SJCRH30 (cell line): ENCODE measurements at places on chromosomes 13 and 19.

DNA sequence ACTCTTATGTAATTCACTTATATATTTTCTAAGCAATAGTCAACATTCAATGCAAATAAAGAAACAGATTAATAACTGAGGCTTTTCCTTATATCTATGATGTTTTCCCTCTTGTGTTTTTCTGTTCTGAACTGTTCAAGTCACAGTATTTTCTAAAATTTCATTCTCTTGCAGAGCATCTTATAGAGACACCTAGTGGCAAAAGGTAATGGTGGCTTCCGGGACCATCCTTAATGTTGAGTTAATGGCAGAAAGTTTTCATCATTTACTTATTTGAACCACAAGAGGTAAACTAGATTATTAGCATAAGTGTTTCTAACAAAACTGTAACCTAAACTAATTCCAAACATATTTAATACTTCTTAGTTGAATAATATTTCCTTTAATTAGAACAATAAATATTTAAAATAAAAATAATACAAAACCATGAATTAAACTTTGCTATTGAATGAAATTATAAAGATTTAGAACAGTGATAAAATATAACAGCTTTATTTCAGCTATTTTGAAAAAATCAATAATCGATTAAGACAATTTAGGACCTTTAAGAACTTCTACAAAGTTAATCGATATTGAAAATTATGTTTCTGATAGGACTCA lies 1.7 kb upstream of the SLITRK5 start:
- no peaks in the 10 kb centered on the region for H3K27me3 ChIP-seq
- peak; percentile 22 for DNase-seq
- H3K36me3 ChIP-seq = no peaks in the 10 kb centered on the region
- peaks cover 7% of the 10 kb centered on the region for H3K4me1 ChIP-seq

- no peaks in the 10 kb centered on the region for H3K36me3 ChIP-seq
- DNase-seq = no peak
- no peak overlapping the region for H3K27ac ChIP-seq
These were observed 372.4 kb downstream of the SUCLA2 start for GRCh38 chr13:47628666-47629065.

- no peak overlapping the region for H3K27ac ChIP-seq
- H3K36me3 ChIP-seq = no peaks in the 10 kb centered on the region
- DNase-seq = no peak
- no peaks in the 10 kb centered on the region for H3K4me1 ChIP-seq
- no peak overlapping the region for H3K4me3 ChIP-seq
- 0 out of 2 replicates have a peak, but pooled peaks cover 7% of the 10 kb centered on the region for H3K27me3 ChIP-seq
These were observed 19.0 kb downstream of the CYP2F1 start for GRCh38 chr19:41133260-41133659.

DNA sequence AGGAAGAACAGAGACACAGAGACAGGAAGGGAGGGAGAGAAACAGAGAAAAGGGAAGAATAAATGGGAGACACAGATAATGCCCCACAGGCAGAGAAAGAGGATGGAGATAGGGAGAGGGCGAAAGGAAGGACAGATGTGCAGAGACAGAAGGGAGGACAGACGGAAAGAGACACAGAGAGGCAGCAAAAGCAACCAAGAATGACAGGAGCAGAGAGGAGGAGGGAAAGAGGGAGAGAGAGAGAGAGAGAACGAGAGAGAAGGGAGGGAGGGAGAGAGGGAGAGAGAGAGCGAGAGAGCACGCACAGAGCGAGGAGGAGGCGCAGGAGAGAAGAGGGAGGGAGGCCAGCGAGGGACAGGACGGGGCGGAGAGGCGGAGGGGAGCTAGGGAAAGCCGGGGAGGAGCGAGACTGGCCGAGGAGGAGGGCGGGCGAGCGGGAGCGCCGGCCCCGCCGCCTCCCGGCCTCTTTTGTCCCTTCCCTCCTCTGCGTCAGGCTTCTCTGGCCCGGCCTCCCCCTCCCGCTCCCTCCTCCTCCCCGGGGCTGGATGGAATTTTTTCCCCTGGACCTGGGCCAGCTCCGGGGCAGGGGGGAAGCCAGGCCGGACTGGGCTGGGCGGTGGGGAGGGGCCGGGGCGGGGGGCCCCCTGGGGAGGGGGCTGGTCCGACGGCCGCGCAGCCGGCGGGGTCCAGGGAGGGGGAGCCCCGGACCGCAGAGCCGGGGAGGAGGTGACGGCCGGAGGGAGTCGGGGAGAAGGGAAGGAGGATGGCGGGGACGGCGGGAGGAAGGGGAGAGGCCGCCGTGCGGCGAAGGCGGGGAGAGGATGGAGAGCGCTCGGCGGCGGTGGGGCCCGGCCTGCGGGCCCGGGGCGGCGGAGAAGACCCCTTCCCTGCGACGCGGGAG lies 4.2 kb upstream of the SPACA6 start:
- H3K4me1 ChIP-seq = peaks cover 5% of the 10 kb centered on the region; the same call in 1 of the 2 replicates
- 0 out of 2 replicates have a peak, but pooled peaks cover 11% of the 10 kb centered on the region for H3K36me3 ChIP-seq
- H3K27me3 ChIP-seq = no peaks in the 10 kb centered on the region
- peak overlapping the region; percentile 62 for H3K27ac ChIP-seq

DNA sequence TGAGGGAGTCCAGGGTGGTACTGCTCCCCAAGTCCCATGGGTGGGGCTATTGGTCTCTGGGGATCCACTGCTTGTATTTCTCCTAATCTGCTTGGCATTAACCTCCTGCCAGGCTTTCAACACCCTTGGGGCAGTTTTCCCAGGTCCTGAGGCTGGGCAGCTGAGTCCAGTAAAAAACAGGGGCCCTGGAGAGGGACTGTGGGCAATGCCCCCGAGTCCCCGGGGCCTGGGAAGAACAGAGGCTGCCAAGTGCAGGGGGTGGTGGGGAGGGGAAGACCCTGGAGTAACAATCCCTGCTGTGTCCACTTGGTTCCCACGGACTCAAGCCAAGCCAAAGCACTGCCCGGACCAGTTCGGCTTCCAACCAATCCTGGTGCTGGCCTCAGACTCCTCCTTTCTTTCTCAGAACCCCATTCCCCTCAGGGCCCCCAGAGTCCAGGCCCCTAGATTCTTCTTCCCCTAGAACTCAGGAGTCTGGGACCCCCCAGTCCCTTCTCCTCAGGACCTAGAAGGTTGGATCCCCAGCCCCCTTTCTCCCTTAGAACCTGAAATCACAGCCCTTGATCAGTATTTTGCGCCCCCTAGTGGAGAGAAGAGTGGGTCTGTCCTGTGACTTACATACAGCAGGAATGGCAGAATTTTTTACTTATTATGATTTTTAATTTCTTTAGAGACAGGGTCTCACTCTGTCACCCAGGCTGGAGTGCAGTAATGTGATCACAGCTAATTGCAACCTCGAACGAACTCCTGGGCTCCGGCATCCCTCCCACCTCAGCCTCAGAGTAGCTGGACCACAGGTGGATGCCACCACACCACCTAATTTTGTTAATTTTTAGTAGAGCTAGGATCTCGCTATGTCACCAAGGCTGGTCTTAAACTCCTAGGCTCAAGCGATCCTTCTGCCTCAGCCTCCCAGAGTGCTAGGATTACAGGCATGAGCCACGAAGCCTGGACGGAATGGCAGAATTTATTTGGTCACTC lies 3.7 kb upstream of the CLPTM1 start:
- H3K4me3 ChIP-seq = no peak overlapping the region
- H3K27ac ChIP-seq = no peak overlapping the region
- H3K4me1 ChIP-seq = peaks cover 5% of the 10 kb centered on the region; the same call in 1 of the 2 replicates
- DNase-seq = peak; percentile 77
- no peaks in the 10 kb centered on the region for H3K27me3 ChIP-seq

GRCh38 chr13:40911341-40911740 lies 107.8 kb downstream of the ELF1 start:
- H3K27me3 ChIP-seq = no peaks in the 10 kb centered on the region
- H3K27ac ChIP-seq = no peak overlapping the region
- H3K36me3 ChIP-seq = no peaks in the 10 kb centered on the region
- H3K4me1 ChIP-seq = no peaks in the 10 kb centered on the region

- no peak for DNase-seq
- no peak overlapping the region for H3K27ac ChIP-seq
- no peak overlapping the region for H3K4me3 ChIP-seq
- H3K27me3 ChIP-seq = no peaks in the 10 kb centered on the region
- H3K4me1 ChIP-seq = no peaks in the 10 kb centered on the region; the same call in 1 of the 2 replicates
- H3K36me3 ChIP-seq = no peaks in the 10 kb centered on the region
These were observed 633.9 kb upstream of the MIR17HG start for GRCh38 chr13:90713441-90714133.
